ENCODE measurements at places on chromosomes 12 and 14. TPM values are rescaled to one million over a fixed set of nuclear protein-coding genes. Genes with fewer than 3 reads are reported as not detected.

Gene PGF
- total RNA-seq: 9.7 TPM

Gene ESR2
- 1.4 TPM for total RNA-seq

Gene FOXN4
- not detected for total RNA-seq

Gene NYNRIN
- total RNA-seq: 8.8 TPM

Gene SERPINA3
- 16.0 TPM for total RNA-seq

Gene PLA2G1B
- total RNA-seq: not detected

DNA sequence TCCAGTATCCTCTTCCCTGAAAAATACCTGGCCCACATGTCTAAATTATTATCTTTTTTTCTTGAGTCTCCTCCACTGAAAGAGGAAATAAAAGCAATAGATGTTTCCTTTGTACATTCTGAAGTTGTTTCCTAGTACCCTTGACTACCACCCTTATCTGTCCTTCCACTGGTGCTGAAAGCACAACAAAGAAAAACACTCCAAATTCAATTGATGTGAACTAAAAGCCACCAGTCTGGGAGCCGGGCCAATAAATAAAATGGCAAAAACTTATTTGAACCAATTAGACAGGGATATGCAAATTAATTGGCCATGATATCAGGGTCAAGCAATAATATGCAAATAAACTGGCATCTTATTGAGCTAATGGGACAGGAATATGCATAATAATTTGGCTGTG, 330.5 kb downstream of the PAWR start:
- no peak for DNase-seq

- no peak for DNase-seq
Measured at GRCh38 chr14:95193081-95193480, 35.8 kb upstream of the DICER1 start.

DNA sequence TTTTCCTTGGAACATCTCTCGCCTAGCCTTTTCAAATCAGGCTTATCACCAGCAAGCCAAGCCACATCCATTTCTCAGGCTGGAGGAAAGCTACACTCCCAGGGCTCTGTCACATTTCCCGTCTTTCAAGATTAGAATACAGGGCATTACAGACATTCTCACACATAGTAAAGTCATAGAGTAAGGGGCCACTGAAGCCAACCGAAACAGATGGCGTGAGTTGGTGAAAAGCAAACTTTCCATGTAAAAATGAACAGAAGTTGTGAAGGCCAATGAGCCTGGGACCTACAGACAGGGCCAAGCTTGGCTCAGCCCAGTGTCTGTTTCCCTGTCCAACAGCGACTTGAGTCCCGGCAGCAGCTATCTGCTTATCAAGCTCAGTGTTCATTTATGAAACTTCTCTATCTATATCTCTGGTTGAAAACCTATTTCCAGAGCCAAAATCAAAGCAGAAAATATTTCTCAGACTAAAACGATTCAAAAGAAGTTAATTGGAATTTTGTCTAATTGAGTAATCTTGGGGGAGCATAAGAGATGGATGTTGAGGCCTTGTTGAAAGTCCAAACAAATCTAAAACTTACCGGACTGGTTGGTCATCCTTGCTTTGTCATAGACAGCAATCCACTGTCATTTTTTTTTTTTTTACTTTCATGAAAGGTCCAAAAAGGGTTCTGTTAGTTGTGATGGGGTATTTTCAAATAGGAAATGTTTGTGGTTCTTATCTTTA, 105.6 kb downstream of the DAAM1 start:
- DNase-seq: no peak

- DNase-seq: no peak
Measured at GRCh38 chr12:75446857-75447256, 33.7 kb upstream of the GLIPR1 start.

- no peak for DNase-seq
Measured at GRCh38 chr12:131795064-131795463, 33.1 kb upstream of the MMP17 start.

DNA sequence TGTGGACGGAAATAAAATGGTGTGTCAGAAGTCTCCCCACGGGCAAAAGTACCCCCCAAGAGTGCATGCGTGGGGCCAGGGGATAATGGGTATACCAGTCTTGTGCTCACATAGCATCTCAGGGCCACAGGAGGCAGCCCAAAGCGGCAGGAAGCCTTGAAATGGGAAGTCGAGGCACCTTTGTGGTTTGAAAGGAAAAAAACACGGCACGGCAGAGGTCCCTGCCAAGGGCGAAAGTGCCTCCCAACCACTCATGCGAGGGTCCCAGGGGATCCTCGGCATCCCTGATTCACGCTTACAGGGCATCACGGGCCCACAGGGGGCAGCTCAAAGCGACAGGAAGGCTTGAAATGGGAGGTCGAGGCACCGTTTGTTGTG, 583.2 kb downstream of the ALG10 start:
- no peak for DNase-seq

DNA sequence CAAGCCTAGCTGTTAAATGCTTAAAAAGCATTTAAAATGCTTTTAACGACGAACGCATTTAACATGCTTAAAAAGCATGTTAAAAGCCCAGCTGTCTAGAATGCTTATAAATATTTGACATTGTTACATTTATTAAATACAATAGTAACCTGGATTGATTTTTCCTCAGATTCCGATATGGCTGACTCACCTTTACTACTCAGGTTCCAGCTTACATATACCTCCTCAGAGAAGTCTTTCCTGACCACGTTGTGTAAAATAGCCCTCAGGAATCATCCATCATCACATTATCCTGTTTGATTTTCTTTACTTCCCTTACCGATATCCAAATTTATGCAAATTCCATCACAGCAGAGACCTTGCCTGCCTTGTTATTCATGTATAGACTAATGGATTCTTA, 51.4 kb downstream of the SLC41A2 start:
- no peak for DNase-seq

DNA sequence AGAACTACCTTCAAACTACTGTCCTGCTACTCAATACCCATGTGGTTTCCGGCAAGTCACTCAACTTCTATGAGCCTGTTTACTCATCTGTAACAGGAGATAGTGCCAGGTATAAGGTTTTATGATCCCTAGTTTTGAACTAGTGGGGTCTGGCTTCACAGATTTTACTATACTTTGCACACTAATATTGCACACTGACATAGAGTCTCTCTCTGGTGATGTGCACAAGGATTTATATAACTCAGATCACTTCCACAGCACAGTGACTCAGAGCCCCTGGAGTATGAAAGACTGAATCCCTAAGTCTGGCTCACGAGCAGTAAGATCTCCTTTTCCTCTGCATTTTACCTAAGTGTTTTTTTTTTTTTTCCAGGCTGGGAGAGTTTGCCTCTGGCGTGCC, 69.7 kb upstream of the SLC38A2 start:
- no peak for DNase-seq

- no peak for DNase-seq
Measured at GRCh38 chr14:58628406-58628805, 9.4 kb upstream of the DACT1 start.

DNA sequence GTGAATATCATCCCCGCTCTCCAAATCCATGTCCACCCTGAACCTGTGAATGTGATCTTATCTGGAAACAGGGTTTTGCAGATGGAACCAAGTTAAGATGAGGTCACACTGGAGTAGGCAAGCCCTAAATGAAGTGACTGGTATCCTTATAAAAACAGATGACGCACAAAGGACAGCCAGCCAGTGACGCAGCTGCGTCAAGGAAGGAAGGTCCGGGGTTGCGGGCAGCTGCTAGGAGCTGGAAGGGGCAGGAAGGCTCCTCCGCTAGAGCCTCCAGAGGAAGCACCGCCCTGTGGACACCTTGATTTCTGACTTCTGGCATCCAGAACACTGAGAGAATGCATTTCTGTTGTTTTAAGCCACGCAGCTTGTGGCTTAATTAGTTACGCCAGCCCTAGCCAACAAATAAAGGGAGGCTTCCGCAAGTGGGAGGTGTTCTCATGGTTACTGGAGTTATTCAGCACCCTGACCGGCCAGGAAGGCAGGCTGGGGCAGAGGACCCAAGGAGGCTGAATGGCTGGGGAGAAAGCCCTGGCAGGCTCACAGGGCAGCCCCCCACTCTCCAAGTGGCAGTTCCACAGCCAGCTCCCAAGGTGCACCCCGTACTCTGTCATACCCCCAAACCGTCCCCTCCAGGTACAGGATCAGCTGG, 127.6 kb upstream of the NCOR2 start:
- DNase-seq: no peak
